ENCODE measurements at places on chromosomes 1 and 21.

- ATAC-seq, result no peak
These were observed 1267.0 kb upstream of the NCAM2 start for GRCh38 chr21:19731251-19731650.

DNA sequence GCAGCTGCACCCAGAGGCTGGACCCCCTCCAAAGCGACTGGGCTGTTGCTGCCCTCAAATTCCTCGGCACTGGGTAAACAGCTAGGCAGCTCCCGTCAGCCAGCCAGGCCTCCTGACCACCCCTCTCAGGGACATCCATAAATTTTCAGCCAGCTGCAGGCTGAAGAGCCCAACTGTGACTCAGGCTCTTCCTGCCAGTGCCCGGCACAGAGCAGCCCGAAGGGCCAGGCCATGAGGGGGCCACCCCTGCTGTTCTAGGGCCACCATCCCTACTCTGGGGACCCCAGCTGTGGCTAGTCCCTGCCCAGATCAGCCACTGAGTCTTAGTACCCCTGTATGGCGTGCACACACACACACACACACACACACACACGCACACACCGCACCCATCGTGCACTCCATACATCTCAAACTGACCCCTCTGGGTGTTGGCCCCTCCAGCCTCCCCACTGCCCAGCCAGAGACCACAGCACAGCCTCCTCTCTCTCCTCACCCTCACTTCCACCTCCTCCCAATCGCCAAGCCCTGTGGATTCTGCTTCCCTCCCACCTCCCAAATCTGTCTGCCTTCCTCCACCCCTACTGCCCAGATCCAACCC, 6.2 kb upstream of the LAPTM5 start:
- ATAC-seq, result no peak

DNA sequence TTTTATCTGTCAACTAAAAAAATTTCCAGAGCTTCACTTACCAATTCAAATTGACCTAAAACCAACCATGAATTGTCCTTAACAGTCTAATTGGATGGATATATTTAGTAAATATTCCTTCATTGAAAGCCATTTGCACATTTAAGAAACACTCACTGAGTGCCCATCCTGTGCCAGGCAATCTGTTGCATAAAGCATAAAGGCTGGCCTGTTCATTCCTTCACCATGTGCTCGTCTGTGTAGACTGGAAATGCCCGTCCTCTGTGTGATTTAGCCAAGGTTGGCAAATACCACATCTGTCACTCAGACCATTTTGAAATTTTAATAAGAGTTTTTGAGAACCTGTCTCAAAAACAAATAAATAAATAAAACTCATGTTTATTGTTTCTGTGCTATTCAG, 57.1 kb downstream of the ZNF684 start:
- ATAC-seq, result no peak

- ATAC-seq, result no peak
These were observed 103.0 kb downstream of the CAMTA1 start for GRCh38 chr1:6888268-6888667.

DNA sequence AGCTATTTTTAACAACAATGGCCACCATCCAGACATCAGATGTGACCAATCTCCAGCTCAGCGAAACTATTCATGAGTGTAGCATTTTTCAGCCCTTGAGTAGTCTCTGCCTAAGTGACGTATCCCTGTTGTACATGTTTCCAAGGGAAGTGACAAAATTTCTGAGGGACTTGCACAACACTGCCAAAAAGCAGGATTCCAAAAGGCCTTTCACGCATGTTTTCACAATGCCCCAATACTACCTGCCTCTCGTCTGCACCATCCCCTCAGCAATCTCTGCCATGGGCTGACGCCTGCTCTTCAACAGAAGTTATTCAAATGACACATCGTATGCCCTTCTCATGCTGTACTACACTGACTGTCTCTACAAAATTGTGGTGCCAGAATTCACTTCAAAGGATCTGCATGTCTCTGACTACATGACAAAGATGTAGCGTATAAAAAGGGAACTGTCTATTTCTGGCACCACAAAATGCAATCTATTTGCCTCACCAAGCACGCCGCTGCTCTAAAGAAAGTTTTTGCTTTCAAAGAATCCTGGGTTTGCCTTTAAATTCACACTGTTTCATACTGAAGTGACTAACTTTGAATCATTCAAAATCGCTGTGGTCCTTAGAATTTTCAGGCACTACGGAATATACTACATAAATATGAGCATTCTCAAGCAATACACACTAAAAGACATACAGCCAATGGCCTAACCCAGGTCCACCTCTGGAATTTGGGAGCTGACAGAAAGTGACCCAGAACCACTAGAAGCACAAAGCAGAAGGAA, 32.9 kb downstream of the JAK1 start:
- peak; percentile 81 for ATAC-seq

- ATAC-seq, result no peak
These were observed 575.1 kb upstream of the BEND5 start for GRCh38 chr1:49351768-49352167.

GRCh38 chr1:40308036-40308727, 8.9 kb downstream of the COL9A2 start:
- no peak for ATAC-seq

GRCh38 chr1:213260311-213261075, 209.5 kb downstream of the RPS6KC1 start:
- ATAC-seq, result no peak

DNA sequence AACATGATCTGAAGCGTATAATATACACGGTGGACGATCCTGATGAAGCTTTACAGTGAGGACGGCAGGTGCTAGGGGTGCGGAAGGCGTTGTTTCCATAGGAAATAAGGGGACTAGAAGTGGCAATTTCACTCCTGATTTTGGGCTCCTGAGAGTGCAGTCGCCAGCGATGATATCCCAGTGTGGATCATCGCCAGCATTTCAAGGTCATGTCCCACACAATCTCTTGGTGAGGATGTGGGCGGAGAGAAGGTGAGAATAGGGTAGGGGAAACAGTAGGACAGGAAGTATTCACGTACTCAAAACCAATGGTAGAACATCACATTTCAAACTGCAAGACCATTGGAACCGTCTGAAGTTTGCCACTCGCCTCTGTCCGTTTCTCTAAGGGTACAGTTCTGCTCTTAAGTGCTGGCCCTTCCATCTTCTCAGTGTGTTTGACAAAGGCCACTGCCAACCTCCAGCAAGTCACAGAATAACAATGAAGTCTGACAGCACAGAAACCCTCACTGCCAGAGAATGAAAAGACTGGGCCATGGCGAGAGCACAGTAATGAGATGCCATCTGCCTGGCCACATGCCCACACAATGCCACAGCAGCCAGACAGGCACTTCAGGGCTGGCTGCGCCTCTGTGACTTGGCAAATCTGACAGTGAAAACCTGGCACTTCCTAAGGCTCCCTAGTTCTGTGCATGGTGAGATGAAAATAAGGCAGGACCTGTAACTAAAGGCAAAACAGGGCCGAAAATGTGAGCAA, 27.9 kb downstream of the PCSK9 start:
- ATAC-seq, result no peak

GRCh38 chr1:215970406-215970805, 403.3 kb downstream of the KCTD3 start:
- no peak for ATAC-seq

DNA sequence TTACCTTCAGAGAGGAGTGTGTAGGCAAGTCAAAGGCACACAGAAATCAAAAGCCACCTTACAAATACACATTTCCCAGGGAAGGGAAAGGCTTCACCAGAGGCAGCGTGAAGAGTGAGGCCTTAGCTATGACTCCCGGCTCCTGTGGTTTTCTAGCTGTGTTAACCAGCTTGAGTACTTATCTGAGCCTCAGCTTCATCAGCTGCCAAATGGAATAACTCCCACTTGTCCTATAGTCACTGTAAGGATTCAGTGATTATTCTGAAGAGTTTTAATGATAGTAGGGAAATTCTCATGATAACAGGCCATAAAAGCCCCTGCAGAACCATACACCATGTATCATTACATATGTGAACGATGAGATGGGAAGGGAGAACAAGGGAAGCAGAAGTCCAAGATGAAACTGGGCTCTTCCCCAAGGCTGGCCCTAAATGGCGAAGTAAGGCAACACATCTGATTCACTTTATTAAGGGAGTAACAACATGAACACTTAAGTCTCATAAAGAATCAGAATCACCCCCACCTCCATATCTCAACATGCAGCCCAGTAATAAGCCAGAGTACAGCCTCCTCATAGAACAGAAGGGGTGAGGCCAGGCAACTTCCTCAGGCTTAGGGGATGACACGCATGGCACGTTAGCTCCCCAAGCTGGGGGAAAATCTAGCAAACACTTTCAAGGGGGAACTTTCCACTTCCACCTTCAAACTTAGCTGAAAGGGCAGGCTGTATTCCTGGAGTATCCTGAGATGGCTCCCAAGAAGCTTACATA, 63.7 kb downstream of the SLC66A1 start:
- no peak for ATAC-seq

- ATAC-seq, result no peak
These were observed 29.1 kb upstream of the RBBP5 start for GRCh38 chr1:205150651-205151428.

- ATAC-seq, result no peak
These were observed 572 bp downstream of the CYB5RL start for GRCh38 chr1:54199151-54199764.

DNA sequence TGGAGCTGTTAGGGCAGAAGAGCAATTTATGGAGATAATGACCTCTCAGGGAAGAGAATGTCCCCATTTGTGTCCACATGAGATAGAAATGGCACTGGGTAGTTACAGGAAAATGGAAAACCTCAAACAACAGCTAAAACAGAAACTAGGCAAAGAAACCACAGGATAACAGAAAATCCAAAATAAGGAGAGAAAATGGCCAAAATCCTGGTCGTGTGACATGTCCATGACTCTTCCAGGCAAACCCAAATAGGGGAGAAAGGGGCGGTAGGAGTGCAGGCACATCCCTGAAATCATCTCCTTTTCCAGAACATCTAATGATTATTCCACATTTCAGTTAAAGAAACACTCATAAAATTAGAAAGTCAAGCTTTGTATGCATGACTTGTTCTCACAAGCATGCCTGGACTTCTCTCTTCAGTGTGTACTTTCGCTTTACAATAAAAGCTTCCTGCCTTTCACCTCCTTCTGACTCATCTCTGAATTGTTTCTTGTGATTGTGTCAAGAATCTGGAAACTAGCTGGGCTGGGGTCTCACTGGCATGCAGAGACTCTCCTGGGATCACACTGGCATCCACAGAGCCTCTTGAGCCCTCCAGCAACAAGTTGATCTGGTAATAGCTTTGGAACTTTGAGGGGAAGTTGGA, 171.4 kb upstream of the ZP4 start:
- ATAC-seq, result no peak

DNA sequence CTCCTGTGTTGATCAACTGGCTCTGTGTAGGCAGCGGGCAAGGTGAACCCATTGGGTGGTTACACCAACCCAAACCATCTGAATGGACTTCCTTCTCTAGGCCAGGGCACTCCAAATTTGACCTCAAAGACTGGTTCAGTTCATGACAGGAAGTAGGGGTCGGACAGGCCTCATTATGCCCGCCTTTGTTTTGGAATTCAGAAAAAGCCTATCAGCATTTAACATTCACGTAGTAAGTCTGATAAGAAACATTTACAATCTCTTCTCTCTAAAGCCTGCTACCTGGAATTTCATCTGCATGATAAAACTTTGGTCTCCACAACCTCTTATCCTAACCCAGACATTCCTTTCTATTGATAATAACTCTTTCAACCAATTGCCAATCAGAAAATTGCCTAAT, 97.1 kb upstream of the ETV3 start:
- no peak for ATAC-seq

GRCh38 chr1:224543453-224543852, 72.7 kb upstream of the CNIH3 start:
- no peak for ATAC-seq

DNA sequence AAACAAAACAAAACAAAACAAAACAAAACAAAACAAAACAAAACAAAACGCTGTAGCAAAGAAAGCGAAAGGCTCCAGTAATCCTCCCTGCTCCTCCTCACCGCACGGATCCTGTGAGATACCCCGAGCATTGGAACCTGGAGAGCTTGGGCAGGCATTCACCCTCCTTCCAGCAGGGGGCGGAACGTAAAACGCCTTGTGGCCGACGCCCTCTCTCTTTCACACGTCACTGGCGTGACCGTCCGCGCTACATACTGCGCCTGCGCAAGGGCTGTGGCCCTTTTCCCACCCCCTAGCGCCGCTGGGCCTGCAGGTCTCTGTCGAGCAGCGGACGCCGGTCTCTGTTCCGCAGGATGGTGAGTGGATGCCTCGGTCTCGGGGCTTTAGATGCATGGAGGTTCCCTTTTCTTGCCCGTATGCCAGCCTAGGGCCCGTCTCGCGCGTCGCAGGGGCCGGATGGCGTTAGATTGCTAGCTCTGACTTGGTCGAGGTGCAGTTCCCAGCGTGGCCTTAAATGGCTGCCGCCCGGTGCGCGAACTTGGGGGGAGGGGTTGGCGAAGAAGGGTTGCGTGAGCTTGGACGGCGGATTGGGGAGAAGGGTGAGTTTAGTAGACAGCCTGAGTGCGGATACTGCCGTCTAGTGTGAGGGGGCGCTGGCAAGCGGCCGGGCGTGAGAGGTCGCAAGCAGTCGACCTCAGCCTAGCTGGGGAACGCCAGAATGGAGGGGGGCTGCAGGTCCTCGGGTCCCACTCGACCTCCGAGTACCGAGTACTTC, at the start of gene RPL5:
TSS of gene RPL5 (plus strand) at position 279 of the 775 bp plus-strand sequence. CDS start at position 354, 75 bp downstream.
- ATAC-seq, result peak; percentile 90

DNA sequence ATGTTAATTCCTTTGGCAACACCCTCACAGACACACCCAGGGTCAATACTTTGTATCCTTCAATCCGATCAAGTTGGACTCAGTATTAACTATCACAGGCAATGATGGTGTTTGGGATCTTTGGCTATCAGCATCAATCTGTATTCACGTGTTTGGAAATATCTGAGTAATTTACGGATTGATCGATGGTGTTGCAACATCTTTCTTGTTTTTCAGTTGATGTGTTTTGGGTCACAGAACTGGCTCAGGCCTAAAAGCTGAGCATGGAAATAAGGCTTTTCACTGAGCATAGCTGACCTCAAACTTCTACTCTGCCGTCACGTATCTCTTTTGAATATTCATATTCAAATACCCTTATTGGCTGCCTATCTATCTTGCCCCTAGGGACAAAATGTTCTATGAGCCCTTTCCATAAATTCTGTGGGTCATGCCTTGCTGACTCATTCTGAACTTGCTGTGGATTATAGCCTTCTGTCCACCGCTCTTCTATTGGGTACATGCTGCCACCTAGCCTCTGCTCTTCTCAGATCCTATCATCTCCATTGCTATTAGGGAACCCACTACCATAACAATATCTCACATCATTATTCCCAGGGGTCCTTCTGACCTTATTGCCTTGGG, 156.0 kb downstream of the PDE4B start:
- no peak for ATAC-seq

DNA sequence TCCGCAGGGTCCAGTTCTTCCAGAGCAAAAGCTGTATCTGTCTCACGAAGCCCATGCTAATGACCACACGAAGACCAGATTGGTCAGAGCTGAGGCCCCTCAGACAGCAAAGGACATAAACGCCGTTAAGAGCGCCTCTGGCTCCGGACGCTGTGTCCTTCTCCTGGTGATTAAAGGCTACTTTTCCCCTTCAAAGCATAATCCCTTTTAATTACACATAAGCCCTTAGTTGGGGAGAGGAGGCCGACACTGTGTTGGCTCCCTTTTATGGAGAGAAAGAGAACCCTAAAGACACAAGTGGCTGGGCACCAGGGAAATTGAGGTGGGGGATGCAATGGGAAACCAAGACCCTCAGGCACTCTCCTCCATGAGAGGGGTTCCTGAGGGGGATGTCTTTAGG, at the start of gene ABCA4:
TSS of gene ABCA4 (minus strand) at position 158 of the 400 bp plus-strand sequence. CDS start at position 55, 103 bp downstream.
- ATAC-seq, result no peak

- no peak for ATAC-seq
These were observed 41.9 kb upstream of the GRIK3 start for GRCh38 chr1:37076168-37076567.
